Naive thymus-derived CD4-positive, alpha-beta T cell (primary cell): ENCODE measurements at places on chromosomes 3 and 15.

GRCh38 chr3:41101231-41101630 is 98.1 kb upstream of the CTNNB1 start:
- DNase-seq, result no peak

DNA sequence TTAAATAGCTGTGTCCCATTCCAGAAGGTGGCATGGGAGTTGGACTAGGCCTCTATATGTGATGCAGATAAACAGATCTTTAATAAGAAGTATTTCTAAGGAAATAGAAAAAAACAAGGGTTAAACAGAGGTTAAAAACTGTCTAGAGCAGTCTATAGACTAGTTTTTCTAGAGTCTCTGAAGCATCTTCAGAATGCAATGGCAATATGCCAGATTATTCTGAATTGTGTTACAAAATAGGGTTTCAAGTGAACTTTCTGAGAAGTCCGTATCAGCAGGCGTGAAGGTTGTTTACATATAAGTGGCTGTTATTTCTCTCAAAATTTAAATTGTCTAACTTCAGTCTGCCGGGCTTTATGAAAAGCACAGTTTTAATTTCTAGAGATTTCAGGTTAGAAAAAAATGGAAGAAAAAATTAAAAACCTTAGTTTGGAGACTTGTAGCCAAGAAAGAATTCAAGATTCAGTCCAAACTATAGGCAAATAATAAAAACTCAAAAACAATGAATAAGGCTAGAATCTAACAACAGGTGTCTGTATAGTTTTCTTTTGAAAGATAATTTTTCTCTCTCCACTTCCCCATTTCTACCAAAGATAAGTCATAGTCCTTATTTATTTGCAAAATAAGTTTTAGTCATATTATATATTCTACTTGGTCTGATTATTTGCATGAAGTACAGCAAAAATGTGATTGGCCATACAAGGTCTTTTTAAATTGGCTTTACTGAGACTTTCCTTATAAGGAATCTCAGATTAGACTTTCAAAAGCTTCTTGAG is 55.2 kb downstream of the OSTN start:
- DNase-seq, result no peak

GRCh38 chr3:50251220-50251619 is 15.2 kb downstream of the GNAI2 start:
- DNase-seq, result no peak

GRCh38 chr15:79970624-79971434 is at the start of gene BCL2A1:
BCL2A1 (minus strand) TSS chr15:79971196; CDS start chr15:79971119, 77 bp downstream.
- peak; percentile 83 for DNase-seq

GRCh38 chr3:140238646-140239314 is 303.8 kb downstream of the CLSTN2 start:
- DNase-seq, result no peak

- DNase-seq, result no peak
Measured at GRCh38 chr15:35000511-35000910, 12.4 kb upstream of the ZNF770 start.

- no peak for DNase-seq
Measured at GRCh38 chr3:172089250-172089649, 49.9 kb downstream of the FNDC3B start.

GRCh38 chr15:36803773-36804172 is 224.3 kb downstream of the CDIN1 start:
- DNase-seq, result no peak

DNA sequence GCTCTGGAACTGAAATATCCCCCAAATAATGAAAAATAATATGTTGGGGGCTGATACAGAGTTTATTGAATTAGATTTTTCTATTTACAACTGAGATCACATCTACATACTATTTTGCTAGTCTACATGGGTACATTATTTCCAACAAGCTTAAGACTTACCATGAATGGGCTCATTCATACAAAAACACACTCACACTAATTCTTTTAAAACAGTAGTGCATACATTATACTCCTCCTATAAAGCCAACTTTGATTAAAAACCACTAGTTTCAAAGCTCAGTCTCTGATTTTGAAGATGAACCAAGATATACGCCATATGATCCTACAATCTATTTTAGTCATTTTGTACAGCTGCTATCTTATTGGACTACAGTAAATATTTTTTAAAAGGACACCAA is 24.9 kb downstream of the TSPAN3 start:
- no peak for DNase-seq

GRCh38 chr3:36635731-36636130 is 128.6 kb downstream of the DCLK3 start:
- DNase-seq, result no peak

DNA sequence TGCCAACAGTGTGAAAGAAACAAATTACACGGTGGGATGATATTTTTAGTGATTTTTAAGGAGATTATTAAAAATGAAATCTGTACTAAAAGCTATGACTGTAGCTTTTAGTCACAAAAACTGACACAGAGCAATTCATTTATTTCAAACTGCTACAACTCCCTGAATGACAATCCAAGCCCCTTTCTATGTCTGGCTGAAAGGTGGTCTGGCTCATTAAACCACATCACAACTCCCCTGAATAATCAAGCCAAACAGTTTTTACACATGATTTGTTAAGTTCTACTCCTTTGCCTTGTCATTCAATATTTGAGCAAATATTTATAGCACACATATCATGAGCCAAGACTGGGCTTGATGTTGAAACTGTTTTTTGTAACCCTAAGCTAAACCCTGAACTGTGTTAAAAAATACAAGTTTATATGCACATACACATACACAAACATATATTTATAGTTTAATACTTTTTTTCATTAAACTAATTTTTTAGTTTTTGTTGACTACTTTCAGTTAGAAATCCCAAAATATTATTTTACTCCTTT is 125.5 kb downstream of the RBMS3 start:
- no peak for DNase-seq

- DNase-seq, result no peak
Measured at GRCh38 chr3:116614795-116615362, 94.7 kb upstream of the TUSC7 start.

DNA sequence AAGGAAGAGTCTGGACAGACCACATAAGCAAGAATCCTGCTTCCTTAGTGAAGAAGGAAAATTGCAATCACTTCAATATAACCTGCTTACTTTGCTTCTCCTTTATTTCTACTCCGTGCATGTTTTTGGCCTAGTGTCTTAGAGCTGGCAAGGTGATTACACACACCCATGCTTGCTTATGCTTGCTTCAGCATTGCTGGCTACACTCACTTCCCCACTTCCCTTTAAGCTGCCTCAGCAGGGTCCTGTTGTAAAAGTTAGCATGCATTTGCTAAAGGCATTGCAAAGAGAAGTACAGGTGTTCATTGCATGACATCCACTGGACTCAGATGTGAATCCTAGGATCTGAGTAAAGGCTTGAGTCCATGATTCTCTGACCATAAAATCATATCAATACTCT is 47.5 kb upstream of the STT3B start:
- no peak for DNase-seq

DNA sequence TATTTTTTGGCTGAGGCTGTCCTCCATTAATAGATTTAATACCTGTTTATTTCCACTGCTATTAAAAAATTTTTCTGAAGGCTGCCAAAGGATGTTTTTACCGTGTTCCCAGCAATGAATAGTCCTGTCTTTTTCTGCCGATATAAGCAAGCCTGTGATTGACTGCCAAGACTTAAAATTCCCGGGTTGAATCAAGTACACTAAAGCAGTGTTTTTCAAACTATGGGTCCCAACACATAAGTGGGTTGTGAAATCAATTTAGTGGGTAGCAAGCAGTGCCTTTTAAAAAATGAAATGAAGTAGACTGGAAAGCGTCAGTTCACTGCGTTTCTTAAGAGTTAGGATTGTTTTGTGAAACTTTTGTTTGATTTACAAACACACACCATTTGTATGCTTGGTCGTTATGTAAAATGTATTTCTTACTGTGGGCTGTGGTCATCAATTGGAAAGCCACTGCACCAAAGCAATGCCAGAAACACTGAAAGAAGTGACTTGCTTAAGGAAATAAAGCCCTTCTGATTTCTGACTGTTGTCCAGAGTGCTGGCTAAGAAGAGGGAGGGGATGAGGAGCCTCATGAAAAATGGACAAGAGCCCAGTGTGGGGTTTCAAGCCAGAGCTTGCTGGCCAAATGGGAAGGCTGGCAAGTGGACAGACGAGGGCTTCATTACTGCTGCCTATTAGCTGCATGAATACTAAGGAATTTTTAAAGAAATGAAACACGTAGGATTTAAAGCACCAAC is 206.0 kb downstream of the THRB start:
- no peak for DNase-seq

- DNase-seq, result no peak
Measured at GRCh38 chr3:132650153-132650552, 9.5 kb downstream of the ACAD11 start.

- no peak for DNase-seq
Measured at GRCh38 chr3:143201045-143201444, 81.5 kb downstream of the CHST2 start.

- DNase-seq, result no peak
Measured at GRCh38 chr3:45861043-45861719, 19.3 kb upstream of the LZTFL1 start.

GRCh38 chr3:64645243-64645642 is 42.6 kb downstream of the ADAMTS9 start:
- DNase-seq, result no peak

- DNase-seq, result no peak
Measured at GRCh38 chr3:141933421-141934300, 57.2 kb downstream of the ATP1B3 start.

DNA sequence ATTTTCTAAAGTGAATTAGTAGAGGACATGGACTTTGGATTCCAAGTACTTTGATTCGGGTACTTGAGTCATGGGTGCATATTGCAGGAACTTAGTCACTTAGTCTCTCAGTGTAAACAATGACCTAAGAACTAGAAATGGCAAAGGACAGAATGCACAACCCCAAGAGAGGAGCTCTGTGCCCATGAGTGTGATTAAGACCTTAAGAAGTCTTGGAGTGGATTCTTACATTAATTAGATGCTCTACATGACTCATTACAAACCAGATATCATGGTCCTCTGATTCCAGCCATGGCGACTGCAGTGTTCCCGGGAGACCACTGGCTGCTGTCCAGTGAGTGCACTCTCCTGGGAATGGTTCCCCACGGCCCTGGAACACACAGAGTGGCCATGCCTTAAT is 251.5 kb downstream of the GABRG3 start:
- DNase-seq, result no peak

DNA sequence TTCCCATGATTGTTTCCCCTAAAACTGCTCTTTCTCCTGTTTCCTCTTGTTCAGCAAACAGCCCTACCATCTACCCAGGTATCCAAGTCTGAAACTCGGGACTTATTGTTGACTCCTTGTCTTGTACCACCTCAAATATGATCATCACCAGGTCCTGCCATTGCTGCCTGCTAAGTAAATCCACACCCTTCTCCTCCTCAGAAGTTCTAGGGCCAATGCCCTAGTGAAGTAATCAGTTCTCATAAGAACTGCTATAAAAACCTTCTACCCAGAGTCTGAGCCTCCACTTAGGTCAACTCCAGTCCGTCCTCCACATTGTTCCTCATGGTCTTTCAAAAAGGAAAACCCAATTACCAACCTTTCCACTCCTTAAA is 77.0 kb upstream of the IL12A start:
- no peak for DNase-seq

DNA sequence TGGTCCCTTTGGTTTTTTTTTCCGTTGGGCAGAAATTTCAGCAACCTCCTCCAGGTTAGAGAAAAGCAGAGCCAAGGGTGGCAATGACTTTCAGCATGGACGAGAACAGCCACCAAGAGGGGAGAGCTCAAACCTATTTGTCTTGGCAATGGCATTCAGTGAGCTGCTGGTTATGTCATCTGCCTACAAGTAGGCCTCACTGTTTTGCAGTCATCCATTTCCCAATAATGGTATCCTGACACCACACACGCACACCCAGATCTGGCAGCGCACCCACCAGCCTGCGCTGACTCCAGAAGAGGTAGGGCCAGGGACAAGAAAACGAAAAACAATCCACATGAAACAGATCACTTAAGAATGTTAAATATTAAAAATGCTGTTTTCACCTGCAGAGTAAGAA is 92.3 kb downstream of the MAGI1 start:
- DNase-seq, result no peak

- DNase-seq, result peak; percentile 60
Measured at GRCh38 chr3:13414040-13414729, 5.9 kb downstream of the NUP210 start.

DNA sequence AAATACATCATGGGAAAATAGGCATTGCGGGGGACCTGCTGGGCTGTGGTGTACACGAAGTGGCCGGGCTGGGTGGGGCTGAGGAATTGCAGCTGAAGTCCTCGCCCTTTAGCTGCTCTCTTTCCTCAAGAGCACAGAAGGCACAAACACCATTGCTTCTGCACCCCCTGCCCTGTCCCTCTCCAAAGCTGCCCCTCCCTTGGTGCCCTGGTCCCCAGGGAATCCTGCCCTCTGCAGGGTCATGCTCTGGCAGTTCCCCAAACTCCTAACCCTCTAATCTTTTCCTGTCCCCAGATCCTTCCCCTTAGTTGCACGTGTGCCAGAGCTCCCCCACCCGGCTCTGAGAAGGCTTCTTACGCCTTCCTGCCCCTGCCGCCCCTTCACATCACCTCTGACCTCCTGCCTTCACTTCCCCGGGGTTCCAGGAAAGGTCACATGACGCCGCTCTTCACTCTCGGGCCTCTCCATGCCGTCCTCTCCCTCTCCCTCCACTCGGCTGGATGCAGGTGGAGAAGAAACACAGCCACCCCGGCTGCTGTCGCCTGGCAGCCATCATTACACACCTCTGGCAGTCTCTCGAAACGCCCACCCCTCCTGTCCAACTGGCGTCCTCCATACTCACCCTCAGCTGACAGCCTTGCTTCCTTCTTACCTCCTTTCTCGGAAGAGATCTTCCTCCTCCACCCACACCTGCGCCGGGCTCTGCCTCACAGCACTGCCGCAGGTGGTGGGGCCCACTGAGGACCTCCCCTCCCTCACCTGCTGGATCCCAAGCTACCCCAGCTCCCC is 6.9 kb upstream of the PCSK6 start:
- DNase-seq, result no peak
